Stimulated activated CD8-positive, alpha-beta memory T cell treated with anti-CD3 and anti-CD28 coated beads, Interleukin-4, amount 100 ng/mL, for 1 hour (primary cell): ENCODE measurements at places on chromosomes 12 and 14.

DNA sequence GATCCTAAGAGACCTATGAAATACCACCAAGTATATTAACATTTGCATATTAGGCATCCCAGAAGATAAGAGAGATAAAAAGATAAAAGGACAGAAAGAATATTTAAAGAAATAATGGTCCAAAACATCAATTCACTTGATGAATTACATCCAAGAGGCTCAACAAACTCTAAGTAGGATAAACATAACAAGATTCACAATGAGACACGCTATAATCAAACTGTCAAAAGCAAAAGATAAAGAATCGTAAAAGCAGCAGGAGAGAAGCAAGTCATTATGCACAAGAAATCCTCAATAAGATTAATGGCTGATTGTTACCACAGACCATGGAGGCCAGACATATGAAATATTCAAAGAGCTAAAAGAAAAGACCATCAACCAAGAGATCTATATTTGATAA is 79.6 kb downstream of the PLCZ1 start:
- no peak for DNase-seq

DNA sequence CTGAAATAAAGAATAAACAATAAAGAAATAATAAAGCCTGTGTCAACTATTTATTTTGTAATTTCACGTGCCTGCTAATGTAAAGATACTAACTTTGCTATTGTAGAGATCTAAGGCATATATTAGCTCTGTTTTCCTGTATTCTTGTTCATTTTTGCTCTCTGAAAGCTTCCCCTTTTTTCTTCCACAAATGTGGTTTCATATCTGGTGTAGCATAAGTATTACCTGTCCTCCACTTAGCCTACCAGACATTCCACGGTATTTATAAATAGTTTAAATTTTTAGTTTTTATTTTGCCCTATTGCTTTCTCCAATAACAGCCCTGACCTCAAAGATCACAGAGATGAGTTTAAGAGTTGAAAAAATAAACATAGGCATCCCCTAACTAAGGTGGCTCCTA is 92.6 kb upstream of the ATP2B1 start:
- no peak for DNase-seq

GRCh38 chr12:31325524-31325875 is 450 bp downstream of the SINHCAF start:
- no peak for DNase-seq

DNA sequence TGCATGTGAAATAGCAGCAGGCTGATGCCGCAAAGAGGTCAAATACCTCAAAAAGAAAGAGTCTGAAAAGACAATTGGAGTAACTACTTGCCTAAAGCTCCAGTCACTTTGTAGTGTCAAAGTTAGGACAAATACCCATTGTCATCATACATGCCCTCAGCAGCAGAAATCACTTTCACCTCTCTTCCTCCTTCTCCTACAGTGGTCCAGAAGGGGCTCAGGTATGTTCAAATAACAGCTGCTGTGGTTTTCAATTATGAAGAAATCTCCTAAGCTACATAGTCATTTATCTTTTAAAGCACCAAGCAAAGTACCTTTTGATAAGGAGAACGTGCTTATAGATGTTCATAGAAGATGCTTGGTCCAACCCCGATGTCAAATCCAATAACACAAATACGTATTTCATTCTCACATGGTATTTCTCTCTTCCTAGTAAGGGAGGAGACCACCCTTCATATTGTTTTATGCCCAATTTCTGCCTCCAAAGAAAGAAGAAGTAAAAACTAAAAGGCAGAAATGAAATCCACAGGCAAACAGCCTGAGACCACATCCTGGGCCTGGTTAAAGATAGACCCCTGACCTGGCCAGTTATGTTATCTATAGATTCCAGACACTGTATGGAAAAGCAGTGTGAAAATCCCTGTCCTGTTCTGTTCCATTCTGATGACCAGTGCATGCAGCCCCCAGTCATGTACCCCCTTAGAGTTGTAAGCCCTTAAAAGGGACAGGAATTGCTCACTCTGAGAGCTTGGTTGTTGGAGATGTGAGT is 23.7 kb downstream of the GYS2 start:
- no peak for DNase-seq

GRCh38 chr12:56804169-56804568 is 41.0 kb downstream of the HSD17B6 start:
- DNase-seq: no peak

DNA sequence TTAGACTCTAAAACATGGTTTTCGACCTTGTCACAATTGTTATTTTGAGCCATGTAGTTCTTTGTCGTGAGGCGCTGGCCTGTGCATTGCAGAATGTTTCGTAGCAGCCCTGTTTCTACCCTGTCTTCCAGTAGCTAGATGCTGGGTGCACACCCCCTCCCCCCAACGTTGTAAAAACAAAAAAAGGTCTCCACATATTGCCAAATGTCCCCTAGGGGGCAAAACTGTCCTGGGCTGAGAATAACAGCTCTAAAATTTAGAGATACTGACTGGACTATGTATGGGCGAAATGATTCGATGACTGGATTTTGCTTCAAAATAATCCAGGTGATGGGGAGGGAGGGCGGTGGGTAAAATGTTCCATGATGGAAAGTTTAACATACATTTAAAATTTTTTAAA is 126.1 kb upstream of the FUT8 start:
- no peak for DNase-seq

DNA sequence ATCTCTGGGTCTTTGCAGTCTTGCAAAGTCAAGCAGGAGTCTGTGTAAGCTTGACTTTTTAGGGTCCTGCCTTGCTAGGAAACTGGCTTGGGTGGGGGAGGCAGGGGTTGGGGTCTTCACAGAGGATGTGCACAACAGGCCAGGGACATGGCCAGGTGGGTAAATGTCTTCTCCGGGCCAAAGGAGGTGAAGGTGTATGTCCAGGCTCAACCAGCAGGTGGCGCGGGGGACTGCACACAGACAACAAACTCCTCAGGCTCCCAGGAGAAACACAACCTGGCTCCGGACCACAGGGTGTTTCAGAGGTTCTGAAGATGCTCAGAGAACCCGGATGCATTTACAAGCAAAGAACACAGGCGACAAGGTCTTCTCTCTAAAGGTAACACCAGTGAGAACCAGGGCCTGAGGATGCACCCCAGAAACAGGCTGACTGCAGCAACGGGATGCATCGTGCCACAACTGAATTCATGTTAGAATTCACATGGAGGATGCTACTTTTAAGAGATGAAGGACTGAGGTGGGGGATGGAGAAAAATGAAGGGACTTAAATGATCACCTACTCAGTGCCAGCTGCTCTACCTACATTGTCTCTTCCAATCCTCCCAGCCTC is 56.0 kb downstream of the PLEKHG3 start:
- peak; percentile 29 for DNase-seq

DNA sequence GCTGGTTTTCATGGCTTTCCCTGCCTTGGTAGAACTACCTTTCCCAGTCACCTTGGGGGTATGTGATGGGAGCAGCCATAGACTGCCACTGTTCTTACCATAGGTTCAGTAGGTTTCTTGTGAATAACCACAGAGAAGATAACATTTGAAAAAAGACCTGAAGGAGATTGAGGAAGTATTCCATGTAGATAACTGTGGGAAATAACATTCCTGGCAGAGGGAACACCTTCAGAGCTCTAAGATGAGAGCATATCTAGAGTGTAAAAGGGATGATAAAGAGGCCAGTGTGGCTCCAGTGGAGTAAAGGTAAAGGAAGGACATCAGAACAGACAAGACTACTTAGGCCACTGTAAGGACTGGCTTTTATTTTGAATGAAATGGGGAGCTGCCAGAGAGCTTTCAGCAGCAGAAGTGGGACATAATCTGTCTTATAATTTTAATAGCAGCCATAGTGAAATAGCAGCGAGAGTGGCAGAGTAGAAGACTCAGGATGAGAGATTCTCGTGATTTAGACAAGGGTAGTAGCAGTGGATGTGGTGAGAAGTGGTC is 82.6 kb upstream of the KCNH3 start:
- no peak for DNase-seq

DNA sequence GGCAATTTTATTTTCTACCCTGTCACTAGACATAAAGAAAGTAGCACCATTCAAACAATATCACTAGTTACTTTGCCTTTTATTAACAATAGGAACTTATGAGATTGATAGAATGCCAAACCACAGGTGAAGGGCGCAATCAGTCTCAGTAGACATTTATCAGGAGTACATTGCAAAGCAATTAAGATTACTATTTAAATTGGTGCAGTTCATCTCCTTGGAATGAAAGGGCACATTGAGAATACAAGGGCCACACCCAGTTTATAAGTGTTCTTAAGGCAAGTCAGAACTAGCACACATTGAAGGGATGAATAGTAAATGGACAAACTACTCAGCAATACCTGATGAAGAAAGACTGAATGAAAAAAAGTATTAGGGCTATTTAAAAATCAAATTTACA is 601.4 kb downstream of the C12orf50 start:
- no peak for DNase-seq

GRCh38 chr14:54664961-54665360 is 98.0 kb downstream of the SAMD4A start:
- DNase-seq: no peak
